Activated CD4-positive, alpha-beta T cell treated with anti-CD3 and anti-CD28 coated beads for 1 hour (primary cell): ENCODE measurements at places on chromosomes 3 and 15.

GRCh38 chr3:158105710-158106253 lies 438 bp downstream of the SHOX2 start:
- DNase-seq = no peak

DNA sequence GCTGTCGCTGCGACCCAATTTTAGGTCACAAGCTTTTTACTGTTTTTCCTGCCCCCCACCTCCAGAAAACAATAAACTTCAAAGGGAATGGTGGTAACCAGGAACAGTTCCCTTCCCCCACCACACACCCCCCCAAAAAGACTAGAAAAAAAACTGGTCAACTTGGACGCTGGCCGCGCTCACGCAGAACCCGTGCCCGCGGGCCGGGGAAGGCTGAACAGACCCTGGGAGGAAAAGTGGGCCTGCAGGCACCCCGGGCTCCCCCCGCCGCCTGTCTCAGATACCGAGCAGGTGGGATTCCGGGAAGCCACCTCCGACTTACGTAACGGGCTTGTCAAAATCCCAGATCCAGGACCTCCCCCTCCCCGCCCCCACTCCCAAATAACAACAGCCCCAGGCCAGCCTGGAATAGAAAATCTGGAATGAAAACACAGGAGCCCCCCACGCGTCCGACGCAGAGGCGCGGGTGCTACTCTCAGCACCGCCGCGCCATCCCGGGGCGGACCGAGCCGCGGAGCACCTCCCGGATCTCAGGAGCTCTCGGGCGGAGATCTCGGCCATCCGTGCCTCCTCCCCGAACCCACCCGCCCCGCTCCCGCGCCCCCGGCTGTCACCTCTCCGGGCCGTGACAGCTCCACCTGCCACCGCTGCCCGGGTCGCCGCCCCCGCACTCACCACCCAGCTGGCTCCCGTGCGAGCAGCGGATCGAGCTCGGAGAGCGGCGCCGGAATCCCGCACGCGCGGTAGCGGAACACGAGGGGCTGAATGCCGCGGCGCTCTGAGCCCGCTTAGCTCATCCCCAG lies 557 bp downstream of the DENND4A start:
- peak; percentile 26 for DNase-seq

GRCh38 chr3:20743553-20744321 lies 557.7 kb upstream of the SGO1 start:
- no peak for DNase-seq

DNA sequence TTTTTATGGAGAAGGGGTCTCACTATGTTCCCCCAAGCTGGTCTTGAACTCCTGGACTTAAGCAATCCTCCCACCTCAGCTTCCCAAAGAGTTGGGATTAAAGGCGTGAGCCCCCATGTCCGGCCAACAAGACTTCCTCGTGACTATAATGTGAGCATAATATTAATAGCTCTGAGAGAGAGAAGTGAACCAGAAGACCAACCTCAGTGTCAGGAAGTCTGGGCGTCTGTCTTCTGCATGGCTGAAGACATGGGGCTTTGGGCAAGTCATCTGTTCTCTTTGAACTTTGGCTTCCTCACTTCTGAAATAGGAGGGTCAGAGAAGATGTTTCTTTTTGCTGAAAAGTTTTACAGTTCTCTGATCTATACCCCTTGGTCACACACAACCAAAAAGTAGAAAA lies 92.1 kb downstream of the SLC49A4 start:
- no peak for DNase-seq

- DNase-seq = no peak
Measured at GRCh38 chr15:80778964-80779657, at the start of gene CEMIP. CEMIP (plus strand) TSS chr15:80779370; CDS start chr15:80873880, 94,510 bp downstream.

DNA sequence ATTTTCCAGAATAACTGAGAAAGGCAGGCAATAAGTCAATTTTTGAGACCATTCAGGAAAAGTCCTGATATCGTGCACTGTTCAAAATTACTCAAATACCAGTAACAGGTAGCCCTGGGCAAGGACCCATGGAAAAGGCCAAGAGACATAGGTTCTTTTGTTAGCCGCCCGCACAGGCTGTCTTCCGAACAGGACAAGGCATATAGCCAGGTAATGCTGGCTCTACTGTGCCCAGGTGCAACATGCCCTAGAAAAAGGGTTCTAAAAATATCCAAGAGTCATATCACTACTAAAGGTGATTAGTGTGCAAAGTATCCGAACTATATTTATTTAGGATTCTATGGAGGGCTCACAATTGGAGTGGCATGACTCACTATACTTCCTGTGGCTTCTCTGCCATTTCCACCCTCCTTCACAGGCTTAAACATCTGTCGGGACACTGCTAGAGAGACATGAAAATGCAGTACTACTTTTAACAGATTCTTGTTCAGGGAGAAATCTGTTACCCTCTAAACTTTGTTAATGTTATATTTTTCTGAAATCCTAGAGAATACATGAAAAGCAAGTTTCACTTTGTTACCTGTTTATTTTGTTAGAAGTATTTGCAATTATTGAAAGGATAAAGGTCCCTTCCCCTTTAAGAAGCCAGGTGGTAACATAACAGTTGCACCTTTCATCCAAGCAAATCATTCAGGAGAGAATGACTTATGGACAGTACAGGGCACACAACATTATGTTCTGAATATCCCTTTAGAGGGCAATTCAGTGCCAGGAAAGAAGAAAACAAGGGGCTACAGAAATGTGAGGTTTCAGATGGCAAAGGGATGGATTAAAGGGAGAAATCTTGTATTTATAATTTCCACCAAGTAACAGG lies 293.3 kb upstream of the THBS1 start:
- DNase-seq = no peak

- DNase-seq = no peak
Measured at GRCh38 chr15:44157679-44158078, 37.4 kb downstream of the FRMD5 start.

DNA sequence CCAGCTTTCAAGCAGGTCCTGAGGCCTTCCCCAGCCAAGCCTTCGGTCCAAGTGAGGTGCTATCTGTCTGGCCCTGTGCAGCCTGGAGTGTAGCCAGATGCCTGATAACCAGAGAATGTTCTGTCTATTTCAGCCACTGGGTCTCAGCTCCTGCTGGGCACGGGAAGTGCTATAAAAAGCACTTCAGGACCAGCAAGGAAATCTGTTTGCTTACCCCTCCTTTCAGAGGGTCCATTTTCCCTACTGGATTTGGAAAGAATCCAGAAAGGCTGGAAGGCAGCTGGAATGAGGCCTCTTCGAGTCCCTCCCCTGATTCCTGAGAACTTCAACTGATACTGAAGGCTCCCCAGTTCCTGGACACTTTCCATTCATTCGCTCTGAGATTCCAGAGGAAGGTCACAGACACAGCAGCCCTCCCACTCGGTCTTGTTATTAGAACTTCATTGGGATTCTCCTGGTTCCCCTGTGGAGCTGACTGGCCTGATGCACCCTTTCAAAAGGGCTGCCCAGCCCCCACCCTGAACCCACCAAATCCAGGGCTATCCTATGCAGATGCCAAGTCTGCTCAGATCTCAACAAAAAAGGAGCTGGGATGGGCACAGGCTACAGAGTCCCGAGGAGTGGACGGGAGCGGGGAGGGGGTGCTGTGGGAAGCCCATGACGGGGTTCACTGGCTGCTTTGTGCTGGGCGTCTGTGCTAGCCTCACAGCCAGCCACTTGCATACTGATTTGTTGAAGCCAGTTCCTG lies 70.4 kb downstream of the UMPS start:
- DNase-seq = no peak

- DNase-seq = no peak
Measured at GRCh38 chr3:177753451-177754155, 556.3 kb upstream of the TBL1XR1 start.

- no peak for DNase-seq
Measured at GRCh38 chr15:101048176-101048575, 129.0 kb downstream of the LRRK1 start.

DNA sequence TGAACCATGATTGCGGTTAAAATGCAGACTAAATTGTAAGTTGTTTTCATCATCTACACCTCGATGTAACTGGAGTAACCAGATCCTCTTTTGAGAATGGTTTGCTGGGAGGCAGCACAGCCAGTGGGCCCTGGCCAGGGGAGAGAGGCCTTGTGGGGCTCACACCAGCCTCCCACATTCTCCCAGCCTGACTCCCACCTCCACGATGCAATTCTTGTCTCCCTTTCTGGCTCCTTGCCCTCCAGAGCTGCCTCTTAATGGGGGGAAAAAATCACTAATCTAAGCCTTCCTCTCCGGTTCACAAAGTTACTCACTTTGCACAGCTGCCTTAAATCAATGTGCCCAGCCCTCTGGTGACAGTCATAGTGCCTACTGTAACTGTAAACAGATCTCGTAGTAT lies 17.9 kb upstream of the PAQR5 start:
- no peak for DNase-seq

DNA sequence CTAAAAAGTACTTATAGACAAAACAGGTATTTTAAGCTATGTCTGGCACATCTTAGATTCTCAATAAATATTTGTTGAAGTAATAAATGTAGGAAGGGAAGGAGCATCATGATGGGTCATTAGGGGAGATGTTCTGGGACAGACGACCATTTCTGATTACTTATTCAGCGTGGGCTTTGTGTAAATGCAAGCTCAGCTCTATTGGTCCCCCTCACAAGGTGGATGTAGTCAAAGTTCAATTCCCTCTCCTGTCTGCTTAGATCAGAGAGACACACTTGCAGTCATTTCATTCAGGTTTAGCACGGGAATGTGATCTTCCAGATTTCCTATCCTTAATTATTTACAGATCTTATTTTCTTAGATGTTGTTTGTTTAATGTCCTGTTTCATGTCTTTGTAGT lies 7.5 kb downstream of the GAP43 start:
- no peak for DNase-seq

DNA sequence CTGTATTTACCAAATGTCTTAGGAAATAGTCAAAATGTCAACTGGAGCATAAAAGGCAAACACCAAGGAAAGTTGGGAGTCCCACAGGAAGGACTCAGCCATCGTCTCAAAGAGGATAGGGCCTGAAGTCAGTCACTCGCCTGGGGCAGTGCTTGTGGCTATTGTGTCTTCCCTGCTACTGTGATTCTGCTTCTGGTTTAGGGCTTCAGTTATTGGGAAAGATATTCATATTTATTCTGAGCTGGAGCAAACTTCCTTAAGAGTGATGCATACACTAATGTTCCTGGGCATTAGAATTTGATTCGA lies 118.1 kb downstream of the EDEM1 start:
- DNase-seq = no peak

DNA sequence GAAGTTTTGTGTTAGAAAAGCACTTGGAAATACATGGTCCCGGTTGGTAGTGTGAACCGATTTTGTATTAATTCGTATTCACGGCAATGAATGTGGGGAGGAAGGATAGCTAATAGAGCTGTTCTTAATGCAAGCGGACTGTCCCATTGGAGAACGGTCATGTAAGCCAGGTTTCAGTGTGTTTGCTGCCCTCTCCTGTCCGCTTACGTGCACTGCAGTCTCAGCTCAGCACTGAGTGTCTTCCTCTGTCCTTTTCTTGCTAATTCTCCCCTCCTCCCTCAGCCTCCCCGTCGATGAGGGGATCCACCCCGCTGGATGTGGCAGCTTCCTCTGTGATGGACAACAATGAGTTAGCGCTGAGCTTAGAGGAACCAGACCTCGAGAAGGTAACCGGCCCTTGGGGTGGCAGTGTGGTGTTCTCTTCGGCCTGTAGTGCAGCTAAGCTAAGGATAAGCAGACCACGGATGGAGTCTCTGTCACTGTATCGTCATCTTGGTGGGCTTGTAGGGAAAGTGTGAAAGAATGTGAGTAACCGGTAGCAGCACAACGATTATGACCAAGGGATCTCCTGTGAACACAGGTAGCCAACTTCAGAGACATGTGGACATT lies 267.5 kb upstream of the CHRM5 start:
- DNase-seq = peak; percentile 40

- DNase-seq = no peak
Measured at GRCh38 chr3:177424521-177424920, 227.2 kb upstream of the TBL1XR1 start.

- no peak for DNase-seq
Measured at GRCh38 chr3:177641206-177641605, 443.9 kb upstream of the TBL1XR1 start.

DNA sequence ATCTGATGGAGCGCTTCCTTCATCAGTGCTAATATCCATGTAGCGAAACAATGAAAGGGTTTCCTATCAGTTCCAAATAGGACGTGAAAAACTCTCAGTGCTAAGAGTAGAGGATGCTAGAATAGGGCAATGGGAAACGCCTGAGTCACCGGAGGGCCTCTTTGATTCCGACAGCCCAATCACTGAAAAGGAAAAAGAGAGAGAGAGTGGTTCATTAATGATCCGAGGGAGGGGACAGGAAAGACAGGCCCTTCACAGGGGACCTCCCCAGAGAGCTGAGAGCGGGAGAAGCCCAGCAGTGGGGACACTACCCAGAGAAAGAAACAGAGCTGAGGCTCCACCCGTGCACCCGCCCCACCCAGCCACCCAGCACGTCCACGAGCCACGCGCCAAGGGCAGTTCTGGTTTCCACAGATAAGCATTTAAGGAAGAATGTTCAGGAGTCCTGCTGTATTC lies 76.9 kb downstream of the RPN1 start:
- no peak for DNase-seq

GRCh38 chr15:78133801-78134200 lies 2.6 kb upstream of the CIB2 start:
- no peak for DNase-seq

DNA sequence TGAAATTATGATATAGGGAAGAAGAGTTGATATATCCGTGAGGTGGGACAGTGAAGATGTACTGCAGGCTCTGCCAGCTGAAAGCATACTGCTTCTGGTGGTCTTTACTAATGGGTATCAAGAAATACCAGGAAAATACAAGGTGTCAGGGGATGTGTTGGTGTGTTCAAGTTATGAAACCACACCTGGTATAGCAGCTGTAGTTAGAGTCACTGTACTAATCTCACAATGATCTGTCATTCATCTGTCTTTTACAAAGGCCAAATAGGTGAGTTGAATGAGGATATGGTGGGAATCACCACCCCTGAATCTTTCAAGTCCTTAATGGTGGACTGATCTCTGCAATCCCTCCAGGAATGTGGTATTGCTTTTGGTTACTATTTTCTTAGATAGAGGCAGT lies 152.7 kb downstream of the NFKBIZ start:
- DNase-seq = no peak

- DNase-seq = no peak
Measured at GRCh38 chr3:13966302-13966701, 86.4 kb upstream of the WNT7A start.

- no peak for DNase-seq
Measured at GRCh38 chr3:130688015-130688688, 58.5 kb downstream of the PIK3R4 start.

DNA sequence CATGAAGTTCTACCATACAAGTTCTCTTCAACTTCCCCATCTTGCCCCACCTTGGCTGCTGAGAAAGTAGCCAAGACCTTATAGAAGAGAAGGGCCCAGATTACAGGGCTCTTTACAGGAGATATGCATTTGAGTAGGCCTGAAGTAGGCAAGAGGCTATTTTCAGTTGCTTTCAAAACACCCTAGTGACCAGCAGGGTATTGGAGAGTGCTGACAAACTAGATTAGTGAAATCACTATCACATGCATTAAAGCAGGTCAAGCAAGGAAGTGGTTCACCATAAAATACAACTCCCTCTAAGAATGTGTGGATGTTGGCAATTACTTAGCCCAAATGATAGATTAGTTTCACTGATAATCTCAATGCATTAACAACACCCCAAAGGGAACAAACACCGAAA lies 2.7 kb upstream of the LZTFL1 start:
- no peak for DNase-seq
